ENCODE measurements at places on chromosomes 1 and 21. TPM values are rescaled to one million over a fixed set of nuclear protein-coding genes. Genes with fewer than 3 reads are reported as not detected.

Gene PPM1J
- 0.27 TPM for total RNA-seq

Gene PTPRF
- 39.0 TPM for total RNA-seq

Gene PDC
- total RNA-seq, result not detected

Gene ARTN
- total RNA-seq, result not detected

DNA sequence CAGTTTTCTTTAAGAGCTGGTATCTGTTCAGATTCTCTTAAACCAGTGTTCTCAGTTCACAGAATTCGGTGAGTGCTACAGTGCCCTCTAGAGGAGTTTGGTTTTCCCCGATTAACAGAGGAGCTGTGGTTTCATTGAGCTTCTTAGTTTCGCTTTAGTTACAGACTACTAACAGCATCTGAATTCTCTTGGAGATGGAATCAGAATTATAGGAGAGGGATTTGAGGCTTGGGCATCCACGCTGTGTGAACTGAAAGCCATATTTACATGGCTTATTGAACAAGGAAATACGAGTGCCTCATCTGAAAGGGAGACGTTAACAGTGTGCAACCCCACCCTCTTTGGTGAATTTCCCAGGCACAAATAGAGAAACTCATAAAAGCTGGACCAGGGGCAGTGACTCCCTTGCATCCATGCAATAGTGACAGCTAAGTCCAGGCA is 202.0 kb downstream of the USH2A start:
- peak; percentile 75 for DNase-seq

Gene FAM163A
- not detected for total RNA-seq

DNA sequence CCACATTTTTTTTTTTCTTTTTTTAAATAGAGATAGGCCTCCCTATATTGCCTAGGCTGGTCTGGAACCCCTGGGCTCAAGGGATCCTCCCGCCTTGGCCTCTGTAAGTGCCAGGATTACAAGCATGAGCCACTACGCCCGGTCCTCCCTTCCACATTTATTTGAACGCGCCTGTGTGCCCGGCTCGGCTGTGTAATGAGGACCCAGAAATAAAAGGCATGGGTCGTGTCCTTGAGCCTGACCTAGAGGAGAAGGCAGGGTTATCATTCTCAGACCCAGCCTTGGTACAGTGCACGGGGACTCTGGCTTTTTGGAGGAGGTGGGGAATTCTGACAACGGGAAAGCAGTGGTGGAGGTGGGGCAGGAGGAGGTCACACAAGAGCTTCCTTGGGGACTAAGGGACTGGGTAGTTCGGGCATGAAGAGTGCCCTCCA is 841 bp downstream of the CENPF start:
- peak; percentile 25 for DNase-seq

Gene DIPK1A
- 2.9 TPM for total RNA-seq

Gene REN
- not detected for total RNA-seq

Gene SPRR3
- not detected for total RNA-seq

DNA sequence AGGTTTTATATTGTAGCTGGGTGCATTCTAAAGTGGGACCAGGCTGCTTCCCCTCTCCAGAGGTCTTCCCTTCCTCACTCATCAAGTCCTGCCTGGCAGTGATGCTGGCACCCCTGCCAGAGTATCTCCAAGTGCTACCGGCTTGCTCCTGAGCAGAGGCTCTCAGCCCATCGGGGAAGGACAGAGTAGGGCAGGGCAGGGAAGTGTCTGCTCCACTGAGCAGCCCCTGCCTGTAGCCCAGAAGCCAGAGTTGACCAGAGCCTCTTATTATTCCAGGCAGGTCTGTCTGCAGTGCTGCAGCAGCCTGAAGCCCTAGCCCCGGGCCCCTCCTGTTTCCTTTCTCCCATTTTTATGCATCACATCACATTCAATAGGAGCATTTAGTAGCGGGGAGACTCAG is 51.1 kb downstream of the ATP2B4 start:
- DNase-seq, result no peak

DNA sequence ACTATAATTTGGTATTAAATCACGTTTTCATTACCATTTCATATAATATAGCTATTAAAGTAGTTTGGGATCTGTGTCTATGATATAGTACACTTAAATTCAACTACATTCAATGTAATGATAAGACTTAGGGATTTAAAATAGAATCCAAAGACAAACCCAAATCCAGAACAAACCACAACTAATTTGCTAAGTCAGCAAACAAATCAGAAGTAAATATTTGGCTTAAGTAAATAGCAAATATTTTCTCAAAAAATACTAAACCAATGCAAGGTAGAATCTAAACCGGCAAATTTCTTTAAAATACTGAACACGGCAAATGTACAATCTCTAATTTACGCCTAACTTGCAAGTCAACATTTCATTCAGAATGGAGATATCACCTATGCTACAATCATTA is 16.8 kb downstream of the YY1AP1 start:
- no peak for DNase-seq

Gene CA6
- total RNA-seq, result not detected
